ENCODE measurements at places on chromosomes 11 and 22.

GRCh38 chr11:107675902-107676301, 36.0 kb downstream of the SLN start:
- no peak for DNase-seq

DNA sequence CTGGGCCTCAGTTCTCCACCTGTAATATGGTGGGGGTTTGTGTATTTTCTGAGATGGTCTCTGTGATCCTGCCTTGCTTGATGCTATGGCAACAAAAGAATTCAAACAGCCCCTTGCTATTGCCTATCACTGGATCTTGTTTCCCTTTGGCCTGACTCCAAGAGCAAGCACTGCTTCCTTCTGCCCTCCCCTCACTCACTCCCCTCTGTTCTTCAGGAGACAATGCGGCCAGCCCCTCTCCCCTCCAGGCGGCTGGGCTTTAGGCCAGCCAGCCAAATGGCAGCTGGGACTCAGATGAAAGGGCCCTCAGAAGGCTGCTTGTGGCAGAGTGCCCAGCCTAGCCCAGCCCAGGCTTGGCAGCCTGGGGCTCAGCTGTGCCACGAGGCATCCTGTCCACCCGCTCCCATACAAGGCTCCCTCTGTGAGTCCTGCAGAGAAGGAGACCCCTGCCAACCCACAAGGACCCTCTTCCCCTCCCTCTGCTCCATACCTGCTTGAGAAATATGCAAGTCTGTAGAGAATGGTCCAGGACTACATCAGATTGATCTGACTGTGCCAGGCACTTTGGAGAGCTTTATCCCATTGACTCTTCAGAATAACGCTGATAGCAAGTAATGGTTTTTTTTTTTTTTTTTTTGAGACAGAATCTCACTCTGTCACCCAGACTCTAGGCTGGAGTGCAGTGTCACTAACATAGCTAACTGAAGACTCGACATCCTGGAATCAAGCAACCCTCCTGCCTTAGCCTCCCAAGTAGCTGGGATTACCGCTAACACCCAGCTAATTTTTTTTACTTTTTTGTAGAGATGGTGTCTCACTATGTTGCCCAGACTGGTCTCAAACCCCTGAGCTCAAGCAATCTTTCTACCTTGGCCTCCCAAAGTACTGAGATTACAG, 7.6 kb upstream of the KCTD14 start:
- no peak for DNase-seq

DNA sequence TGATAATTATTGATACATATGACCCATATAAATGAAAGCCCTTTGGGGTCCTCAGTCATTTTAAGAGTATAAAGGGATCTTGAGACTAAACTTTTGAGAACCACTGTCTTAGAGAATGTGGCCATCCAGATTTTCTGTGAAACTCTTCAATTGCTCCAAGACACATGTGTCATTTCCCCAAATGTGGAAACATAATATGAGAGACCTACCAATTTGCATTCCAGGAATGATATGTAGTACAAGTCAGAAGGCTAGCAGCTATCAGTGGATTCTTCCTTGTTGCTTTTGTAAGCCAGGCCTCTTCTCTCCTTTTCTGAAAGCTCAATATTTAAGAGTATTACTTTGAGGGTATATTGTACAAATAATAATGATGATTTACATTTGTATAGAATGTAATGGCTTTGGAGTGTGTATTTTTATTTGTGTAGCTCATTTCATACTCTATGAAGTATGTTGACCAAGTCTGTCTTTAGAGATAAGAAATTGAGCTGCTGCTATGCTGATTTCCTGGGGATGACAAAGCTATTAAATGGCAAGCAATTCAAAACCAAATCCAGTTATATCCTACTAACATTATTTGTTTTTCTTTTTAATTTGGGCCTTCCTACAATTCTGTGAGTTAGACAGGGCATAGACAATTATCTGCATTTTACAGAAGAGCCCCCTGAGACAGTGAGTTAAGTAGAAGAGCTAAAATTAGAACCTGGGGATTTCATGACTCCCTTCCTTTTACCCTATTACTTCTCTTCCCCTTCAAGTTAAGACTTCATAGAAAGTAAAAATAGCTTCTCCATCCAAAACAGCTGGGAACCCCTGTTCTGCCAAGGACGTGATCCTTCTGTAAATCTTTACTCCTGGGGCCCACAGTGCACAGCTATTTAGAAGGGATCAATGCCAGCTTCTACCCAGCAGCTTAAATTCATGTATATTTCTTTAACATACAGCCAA, 131.9 kb downstream of the WNT11 start:
- DNase-seq, result no peak

GRCh38 chr11:116716621-116717020, 56.2 kb downstream of the BUD13 start:
- DNase-seq, result no peak

DNA sequence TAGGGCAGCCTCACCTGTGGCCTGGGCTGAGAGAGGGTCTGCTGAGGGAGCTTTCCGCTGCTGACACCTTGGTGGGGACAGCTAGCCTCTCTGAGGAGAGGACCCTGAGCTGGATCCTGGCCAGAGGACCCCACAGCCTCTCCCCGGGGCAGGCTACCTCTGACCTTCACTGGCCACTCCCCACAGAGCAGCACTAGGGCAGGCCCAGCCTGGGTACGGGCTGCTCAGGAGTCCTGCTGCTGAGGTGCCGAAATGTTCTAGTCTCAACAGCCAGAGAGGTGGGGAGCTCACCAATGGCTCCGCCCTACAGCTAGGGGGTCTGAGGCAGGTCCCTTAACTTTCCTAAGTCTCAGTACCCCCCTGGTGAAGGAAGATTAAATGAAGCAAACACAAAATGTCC, 47.5 kb downstream of the SGSM3 start:
- no peak for DNase-seq

DNA sequence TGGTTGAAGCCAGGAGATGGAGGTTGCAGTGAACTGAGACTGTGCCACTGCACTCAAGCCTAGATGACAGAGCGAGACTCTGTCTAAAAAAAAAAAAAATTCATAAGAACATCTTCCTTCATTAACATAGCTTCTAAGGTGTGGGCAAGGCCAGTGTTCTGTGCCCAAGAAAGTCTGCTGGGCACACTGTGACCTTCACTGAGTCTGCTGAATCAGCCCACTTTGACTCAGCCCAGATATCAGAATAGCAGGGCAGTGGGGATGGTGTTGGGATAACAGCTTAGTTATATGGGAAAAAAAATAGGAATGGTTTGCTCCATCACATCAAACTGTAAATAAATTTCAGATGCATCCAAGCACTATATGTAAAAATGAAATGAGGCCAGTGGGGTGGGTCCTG, 32.4 kb upstream of the XBP1 start:
- no peak for DNase-seq

DNA sequence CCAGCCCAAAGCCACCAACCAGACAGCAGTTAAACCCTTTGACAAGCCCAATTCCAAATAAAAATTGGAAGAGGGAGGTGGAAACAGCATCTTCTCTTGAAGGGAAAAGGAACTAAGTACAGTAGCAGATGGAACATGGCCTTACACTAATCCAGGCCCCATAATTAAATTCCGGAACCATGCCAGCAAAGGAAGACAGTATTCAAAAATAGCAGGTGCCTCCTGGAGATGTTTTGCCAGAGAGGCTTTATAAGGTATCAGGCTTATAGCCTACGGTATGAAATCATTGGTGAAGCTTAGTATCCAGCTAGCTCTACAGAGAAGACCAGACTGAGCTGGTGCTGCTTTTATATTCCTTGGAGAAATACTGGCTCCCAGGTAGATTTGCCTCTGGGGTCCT, 344.1 kb upstream of the API5 start:
- no peak for DNase-seq

GRCh38 chr22:22030493-22031182, 48.1 kb upstream of the TOP3B start:
- DNase-seq, result no peak

DNA sequence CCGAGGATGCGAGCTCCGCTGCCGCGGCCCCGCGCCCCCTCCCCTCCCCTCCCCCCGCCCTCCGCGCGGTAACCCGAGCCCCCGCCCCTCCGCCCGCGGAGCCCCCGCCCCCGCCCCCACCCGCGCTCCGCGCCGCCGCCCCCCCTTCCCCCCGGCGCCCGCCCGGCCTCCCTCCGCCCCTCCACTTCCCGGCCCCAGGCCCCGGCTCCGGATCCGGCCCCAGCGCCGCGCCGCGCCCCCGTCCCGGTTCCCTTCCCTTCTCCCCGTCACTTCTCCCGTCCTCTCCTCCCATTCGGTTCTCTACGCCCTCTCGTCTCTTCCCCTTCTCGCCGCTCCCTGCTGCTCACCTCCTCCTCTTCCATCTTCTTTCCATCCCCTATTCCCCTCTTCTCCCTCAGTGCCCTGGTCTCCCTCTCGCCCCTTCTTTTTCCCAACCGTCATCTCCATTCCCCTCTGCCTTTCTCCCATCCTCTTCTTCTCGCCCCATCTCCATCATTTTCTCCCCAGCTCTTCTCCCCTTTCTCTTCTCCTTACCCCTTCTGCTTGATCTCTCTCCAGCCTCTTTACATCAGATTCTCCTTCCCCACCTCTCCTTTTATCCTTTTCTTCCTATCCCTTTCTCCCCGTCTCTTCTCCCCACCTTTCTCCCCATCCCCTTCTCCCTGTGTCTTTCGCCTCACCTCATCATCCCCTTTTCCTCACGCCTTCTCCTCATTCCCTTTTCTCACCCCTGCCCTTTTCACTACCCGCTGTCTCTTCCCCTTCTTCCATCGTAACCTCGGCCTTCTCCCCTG, at the start of gene DCHS1:
Gene DCHS1, minus strand, starts transcription at position 20 of the 794 bp plus-strand sequence. CDS start 14,196 bp downstream, outside the sequence.
- DNase-seq, result no peak

DNA sequence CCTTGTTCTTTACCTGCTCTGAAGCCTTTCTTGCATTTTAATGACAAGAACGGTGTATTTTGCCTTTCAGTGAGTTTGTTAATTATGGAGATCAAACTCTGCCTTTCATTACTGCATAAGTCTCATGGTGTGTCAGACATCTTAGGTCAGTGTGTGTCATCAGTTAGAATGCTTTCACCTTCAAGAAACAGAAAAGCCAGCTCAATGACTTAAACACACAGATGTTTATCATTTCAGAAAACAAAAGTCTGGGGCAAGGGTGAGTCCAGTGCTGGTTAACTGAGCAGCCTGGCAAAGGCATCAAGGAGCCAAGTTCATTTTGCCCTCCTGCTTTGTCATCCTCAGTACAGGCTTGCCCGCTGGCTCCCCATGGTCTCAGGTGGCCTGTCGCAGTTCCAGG, 54.5 kb downstream of the PACS1 start:
- DNase-seq, result no peak

- DNase-seq, result no peak
Observed at GRCh38 chr11:65643971-65644370, 6.1 kb downstream of the SIPA1 start.

DNA sequence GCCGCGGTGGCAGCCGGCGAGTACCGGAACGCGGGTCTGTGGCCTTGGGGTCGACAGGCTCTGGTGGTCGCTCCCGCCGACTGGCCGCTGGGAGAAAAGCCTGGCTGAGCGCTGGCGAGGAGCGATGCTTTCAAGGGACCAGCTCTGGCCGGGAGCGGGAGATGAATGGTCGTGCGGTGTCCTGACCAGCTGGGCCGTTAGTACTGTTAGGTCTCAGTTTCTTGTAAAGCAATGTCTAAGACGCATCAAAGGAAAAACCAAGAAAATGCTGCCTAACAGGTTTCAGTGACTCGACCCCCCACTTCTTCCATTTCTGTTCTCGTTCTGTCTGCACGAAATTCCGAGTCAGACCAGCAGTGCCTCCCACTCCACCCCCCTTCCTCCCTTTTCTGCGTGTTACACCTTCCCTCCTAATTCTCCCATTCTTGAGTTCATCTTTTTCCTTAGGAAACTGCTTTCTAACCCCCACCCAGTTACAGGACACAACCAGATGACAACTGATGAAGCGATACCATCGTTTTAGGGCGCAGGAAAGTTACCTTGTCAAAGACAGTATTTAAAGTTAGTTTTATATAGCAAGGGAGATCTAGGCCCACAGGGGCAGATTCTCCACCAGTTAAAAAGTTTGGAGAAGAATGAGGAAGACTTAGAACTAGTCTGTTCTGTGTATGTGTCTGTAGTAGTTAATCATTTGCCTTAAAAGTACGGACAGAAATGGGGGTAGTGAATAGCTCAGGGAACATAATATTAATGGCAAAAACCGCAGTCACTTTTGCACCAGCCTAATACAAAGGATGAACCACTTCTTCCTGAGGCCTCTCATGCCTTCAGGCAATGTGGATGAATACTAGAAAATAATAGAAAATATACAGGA, 1.0 kb downstream of the CUL5 start:
- DNase-seq, result no peak

GRCh38 chr11:61531044-61531443, 22.5 kb downstream of the LRRC10B start:
- no peak for DNase-seq

GRCh38 chr11:36748836-36749235, 150.8 kb upstream of the RAG2 start:
- DNase-seq, result no peak

DNA sequence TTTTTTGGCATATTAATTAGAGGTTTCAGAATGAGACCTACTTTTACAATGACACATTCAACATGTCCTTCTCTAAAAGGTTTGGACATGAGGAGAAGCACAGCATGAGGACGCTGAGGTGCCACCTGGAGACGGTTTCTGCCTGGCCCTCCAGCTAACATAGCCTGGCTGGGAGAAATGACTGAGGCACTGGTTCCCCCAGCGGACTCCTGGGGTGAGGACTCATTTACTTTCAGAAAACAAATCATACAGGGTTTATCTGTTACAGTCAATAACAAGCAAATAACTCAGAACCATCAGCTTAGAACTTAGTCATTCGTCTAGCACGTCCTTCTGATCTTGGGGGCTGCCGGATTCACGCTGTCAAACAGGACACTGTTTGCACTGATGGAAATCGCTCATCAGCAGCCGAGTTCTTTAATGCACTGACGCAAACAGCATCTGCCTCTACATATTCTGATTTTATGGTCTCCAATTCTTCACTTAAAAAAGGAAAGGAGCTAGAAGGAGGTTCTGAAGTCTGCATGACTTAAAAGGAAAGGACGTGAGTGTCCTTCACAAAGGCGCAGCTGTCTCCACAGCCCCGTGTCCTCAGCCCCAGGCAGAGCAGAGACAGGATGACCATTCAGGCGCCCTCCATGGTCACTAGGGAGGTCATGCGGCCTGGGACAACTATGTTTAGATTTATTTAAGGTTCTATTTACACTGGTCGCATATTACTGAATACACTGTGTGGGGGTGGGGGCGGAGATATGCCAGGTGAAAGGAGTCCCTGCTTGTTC, 44.2 kb downstream of the CERK start:
- DNase-seq, result no peak

DNA sequence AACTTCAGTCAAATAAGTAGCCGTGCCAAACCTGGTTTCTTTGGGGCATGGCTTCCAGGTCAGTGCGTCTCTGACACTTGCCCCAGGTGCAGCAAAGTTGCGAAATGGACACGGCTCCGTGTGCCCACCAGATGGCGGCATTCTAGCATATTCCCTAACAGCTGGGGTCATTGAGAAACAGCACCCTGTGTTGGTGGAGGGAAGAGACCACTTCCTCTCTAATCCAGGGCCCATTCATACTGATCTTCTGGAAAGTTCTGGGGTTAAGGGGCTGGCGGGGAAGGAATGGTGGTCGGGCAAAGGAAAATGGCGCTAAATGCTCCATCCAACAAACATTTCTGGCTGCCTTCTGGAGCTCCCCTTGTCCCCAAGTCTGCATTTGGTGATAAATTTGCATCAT, 141.2 kb upstream of the TIMP3 start:
- DNase-seq, result peak; percentile 22

GRCh38 chr22:44627521-44628139, 74.4 kb upstream of the PRR5 start:
- no peak for DNase-seq

GRCh38 chr11:74677131-74677530, 54.1 kb downstream of the CHRDL2 start:
- DNase-seq, result no peak
